ENCODE measurements at places on chromosomes 3 and 15.

GRCh38 chr3:197029511-197030167, at the start of gene MELTF:
MELTF (minus strand) TSS chr3:197029817; CDS start chr3:197029702, 115 bp downstream.
- H3K27me3 ChIP-seq = peaks cover 20% of the 10 kb centered on the region
- H3K4me3 ChIP-seq = peak within 1 kb of the TSS; percentile 75
- no peaks in the 10 kb centered on the region for H3K36me3 ChIP-seq
- no peak within 1 kb of the TSS for H3K27ac ChIP-seq

GRCh38 chr3:53195602-53196574, 34.9 kb downstream of the PRKCD start:
- DNase-seq = peak; percentile 80
- no peak overlapping the region for H3K4me3 ChIP-seq
- H3K36me3 ChIP-seq = no peaks in the 10 kb centered on the region
- H3K4me1 ChIP-seq = peaks cover 27% of the 10 kb centered on the region
- H3K27ac ChIP-seq = no peak overlapping the region

- peaks cover 3% of the 10 kb centered on the region for H3K27me3 ChIP-seq
- peaks cover 58% of the 10 kb centered on the region for H3K4me1 ChIP-seq
- peak overlapping the region; percentile 85 for H3K4me3 ChIP-seq
These were observed 441.3 kb downstream of the MAGI1 start for GRCh38 chr3:65597226-65597951.

GRCh38 chr15:93152360-93152759, 63.3 kb upstream of the RGMA start:
- no peak for DNase-seq
- no peak overlapping the region for H3K4me3 ChIP-seq
- peaks cover 28% of the 10 kb centered on the region for H3K4me1 ChIP-seq
- no peaks in the 10 kb centered on the region for H3K36me3 ChIP-seq

- peaks cover 11% of the 10 kb centered on the region for H3K4me1 ChIP-seq
- DNase-seq = no peak
- H3K36me3 ChIP-seq = peaks cover 38% of the 10 kb centered on the region
- no peak overlapping the region for H3K4me3 ChIP-seq
- no peak overlapping the region for H3K27ac ChIP-seq
- no peaks in the 10 kb centered on the region for H3K27me3 ChIP-seq
These were observed 15.4 kb upstream of the BTLA start for GRCh38 chr3:112514527-112515128.

GRCh38 chr15:72536506-72536905, 62.4 kb downstream of the ARIH1 start:
- H3K4me3 ChIP-seq = no peak overlapping the region
- H3K4me1 ChIP-seq = no peaks in the 10 kb centered on the region
- no peak for DNase-seq
- H3K36me3 ChIP-seq = peaks cover 24% of the 10 kb centered on the region
- no peak overlapping the region for H3K27ac ChIP-seq
- no peaks in the 10 kb centered on the region for H3K27me3 ChIP-seq

GRCh38 chr3:59101231-59101736, 51.5 kb upstream of the CFAP20DC start:
- H3K36me3 ChIP-seq = no peaks in the 10 kb centered on the region
- DNase-seq = no peak
- H3K27me3 ChIP-seq = peaks cover 33% of the 10 kb centered on the region
- no peak overlapping the region for H3K27ac ChIP-seq
- peaks cover 15% of the 10 kb centered on the region for H3K4me1 ChIP-seq

- peaks cover 4% of the 10 kb centered on the region for H3K4me1 ChIP-seq
- DNase-seq = no peak
- no peaks in the 10 kb centered on the region for H3K27me3 ChIP-seq
- H3K36me3 ChIP-seq = no peaks in the 10 kb centered on the region
These were observed 140.6 kb upstream of the SLITRK3 start for GRCh38 chr3:165336786-165337185.

- H3K27ac ChIP-seq = no peak overlapping the region
- H3K4me1 ChIP-seq = peaks cover 22% of the 10 kb centered on the region
- H3K36me3 ChIP-seq = no peaks in the 10 kb centered on the region
- no peak for DNase-seq
These were observed 31.0 kb upstream of the KLF13 start for GRCh38 chr15:31295658-31296057.

DNA sequence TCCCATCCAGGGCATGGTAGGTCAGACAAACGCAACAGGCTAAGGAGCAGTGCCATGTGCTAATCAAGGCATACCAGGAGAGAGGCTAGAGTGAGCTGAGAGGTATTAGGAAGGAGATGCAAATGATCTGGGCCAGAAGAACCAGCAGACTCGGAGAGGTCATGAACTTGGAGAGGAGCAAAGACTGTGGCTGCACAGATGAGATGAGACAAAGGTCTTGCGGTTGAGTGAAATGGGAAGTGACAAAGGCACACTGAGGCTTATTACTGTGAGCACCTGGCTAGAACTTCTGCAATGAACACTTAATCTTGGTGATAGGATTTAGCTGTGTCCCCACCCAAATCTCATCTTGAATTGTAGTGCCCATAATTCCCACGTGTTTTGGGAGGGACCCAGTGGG, 380.2 kb downstream of the ULK4 start:
- no peaks in the 10 kb centered on the region for H3K27me3 ChIP-seq
- H3K4me1 ChIP-seq = peaks cover 35% of the 10 kb centered on the region
- no peak overlapping the region for H3K27ac ChIP-seq
- DNase-seq = no peak
- H3K36me3 ChIP-seq = no peaks in the 10 kb centered on the region
- no peak overlapping the region for H3K4me3 ChIP-seq

Data from WTC11 (cell line).